ENCODE measurements at places on chromosomes 1 and 21. TPM values are rescaled to one million over a fixed set of nuclear protein-coding genes. Genes with fewer than 3 reads are reported as not detected.

The OTUD7B gene
- polyA plus RNA-seq, result 3.5 TPM

The PBX1 gene
- 12.4 TPM for polyA plus RNA-seq

The COL16A1 gene
- 1.6 TPM for polyA plus RNA-seq

The NCMAP gene
- not detected for polyA plus RNA-seq

The PTGS2 gene
- 0.13 TPM for polyA plus RNA-seq
